ENCODE measurements at places on chromosomes 1 and 21.

GRCh38 chr21:22224261-22224660 is 1226.1 kb downstream of the NCAM2 start:
- no peak for DNase-seq

DNA sequence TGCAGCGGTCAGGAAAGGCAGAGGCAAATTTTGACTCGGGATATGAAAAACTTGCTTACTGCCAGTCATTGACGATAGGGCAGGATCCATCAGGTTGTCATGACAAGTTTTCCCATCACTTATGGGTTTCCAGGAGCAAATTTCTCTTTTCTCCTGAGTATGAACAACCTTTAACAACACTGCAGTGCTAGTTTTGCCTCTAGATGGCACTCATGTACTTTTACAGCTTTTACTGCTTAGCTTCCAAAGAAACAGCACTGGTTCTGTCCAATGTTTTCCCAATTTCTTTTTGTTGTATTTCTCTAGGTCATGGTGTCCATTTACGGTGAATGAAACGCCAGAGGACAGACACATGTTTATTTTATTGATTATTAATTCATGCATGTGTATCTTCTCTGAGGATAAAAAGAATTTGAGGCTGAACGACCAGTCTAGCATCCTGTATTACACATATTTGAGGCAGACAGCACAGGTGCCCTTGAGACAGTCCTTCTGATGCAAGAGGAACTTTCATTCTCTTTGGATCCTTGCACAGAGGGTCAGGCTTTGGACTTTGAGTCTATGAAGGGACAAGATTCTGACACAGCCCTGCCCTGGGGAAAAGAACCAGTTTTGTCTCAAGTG is 112.3 kb upstream of the TRABD2B start:
- peak; percentile 58 for DNase-seq

- DNase-seq, result no peak
These were observed 17.7 kb downstream of the TUT4 start for GRCh38 chr1:52534928-52535764.

DNA sequence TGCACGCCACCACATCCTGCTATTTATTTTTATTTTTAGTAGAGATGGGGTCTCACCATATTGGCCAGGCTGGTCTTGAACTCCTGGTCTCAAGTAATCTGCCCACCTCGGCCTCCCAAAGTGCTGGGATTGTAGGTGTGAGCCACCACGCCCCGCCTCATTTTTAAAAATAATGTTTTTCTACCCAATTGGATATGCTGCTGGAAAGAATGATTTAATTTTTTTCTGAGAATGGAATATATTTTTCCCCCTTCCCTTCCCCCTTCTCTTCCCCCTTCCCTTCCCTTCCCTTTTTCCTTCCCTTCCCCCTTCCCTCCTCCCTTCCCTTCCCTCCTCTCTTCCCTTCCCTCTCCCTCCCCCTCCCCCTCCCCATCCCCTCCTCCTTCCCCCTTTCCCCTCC is 17.7 kb upstream of the HMGN1 start:
- no peak for DNase-seq

DNA sequence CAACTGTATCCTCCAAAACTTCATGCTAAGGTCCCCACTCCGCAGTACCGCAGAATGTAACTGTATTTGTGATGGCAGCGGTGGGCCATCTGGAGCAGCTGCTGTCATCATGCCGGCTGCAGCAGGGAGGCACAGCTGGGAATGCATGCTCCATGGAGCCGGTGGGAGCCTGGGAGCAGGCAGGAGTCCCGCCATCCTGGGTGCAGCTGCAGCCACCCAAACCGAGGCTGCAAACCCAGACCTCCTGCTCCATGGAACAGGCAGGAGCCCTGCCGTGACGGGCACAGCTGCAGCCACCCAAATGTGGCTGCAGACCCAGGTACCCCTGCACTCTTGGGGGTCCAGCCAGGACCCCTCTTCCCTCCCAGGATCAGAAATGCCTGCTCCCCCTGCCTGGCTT is 80.3 kb downstream of the SCMH1 start:
- no peak for DNase-seq

GRCh38 chr1:228830185-228830953 is 95.1 kb downstream of the RHOU start:
- no peak for DNase-seq

GRCh38 chr1:206658981-206659273 is 23.6 kb downstream of the DYRK3 start:
- no peak for DNase-seq

DNA sequence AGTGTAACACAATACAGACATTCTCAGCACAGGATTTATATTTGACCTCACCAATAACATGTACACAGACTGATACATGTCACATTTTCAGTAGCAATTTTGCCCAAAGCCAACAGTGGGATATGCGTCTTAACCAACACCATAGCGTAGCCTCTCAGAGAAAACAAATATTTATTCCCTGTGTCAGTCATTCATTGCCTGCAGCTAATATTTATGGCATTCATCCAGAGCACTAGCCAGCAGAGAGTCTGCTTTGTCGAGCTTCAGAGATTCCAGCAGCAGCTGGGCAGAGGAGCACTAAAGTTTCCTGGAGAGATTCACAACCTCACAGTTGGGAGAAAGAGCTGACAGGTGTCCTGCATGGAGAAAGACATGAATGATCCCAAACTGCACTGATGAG is 400.7 kb upstream of the DAB1 start:
- no peak for DNase-seq

DNA sequence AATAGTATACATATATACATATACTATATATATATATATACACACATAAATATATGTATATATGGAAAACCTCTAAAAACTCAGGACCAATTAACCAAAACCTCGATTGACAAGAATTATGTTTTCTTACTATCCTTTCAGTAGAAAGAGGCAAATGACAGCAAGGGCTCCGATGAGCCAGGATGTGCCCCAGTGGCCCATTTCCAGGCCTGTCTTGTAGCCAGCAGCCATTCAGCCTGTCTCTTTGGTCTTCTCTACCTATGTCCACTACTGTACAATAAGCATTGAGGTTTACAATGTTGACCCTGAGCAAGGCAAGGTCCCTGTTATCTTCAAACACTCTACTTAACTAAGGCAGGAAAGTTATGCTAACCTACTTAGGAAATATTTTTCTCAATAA is 9.8 kb downstream of the KCNA2 start:
- no peak for DNase-seq
